Dorsolateral prefrontal cortex (tissue), 122 donors: ENCODE measurements at places on chromosomes 5 and 9.
A peak's percentile ranks its signal among the peaks of the same experiment; 100 is the strongest.

DNA sequence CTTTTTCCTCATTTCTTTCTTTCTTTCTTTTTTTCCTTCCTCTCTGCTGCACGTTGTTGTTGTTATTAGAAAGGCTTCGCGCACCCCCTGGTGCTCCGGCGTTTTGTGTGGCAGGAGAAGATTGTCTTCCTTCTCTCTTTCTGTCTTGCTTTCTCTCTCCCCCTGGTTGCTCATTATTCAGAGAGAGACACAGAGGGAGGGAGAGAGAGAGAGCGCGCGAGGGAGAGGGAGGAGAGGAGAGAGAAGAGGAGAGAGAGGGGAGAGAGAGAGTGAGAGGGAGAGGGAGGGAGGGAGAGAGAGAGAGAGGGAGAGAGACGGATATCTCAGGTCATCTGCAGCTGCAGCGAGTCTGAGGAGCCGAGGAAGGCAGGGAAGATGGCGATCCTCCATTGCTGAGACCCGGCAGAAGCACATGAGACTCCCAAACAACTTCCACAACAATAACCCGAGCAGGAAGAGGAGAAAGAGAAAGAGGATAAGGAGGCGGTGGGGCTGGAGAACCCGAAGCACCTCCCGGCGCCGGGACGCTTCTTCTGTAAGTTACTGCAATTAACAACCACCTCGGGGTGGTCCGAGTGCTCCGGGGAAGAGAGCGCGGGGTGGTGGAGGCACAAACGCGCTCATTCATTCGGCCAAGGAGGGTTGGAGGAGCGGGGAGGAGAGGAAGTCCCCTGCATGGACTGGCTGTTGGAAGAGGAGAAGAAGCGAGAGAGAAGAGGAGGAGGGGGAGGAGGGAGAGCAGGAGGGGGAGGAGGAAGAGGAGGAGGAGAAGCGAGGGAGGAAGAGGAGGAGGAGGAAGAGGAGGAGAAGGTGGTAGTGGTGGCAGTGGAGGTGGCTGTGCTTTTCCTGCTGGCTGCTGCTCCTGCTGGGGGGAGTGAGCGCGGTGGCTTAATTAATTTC, at the start of gene ZNF462:
TSS of gene ZNF462 (plus strand) at position 346 of the 900 bp plus-strand sequence. CDS start 60,218 bp downstream, outside the sequence.
- peak; percentile 55 for DNase-seq

DNA sequence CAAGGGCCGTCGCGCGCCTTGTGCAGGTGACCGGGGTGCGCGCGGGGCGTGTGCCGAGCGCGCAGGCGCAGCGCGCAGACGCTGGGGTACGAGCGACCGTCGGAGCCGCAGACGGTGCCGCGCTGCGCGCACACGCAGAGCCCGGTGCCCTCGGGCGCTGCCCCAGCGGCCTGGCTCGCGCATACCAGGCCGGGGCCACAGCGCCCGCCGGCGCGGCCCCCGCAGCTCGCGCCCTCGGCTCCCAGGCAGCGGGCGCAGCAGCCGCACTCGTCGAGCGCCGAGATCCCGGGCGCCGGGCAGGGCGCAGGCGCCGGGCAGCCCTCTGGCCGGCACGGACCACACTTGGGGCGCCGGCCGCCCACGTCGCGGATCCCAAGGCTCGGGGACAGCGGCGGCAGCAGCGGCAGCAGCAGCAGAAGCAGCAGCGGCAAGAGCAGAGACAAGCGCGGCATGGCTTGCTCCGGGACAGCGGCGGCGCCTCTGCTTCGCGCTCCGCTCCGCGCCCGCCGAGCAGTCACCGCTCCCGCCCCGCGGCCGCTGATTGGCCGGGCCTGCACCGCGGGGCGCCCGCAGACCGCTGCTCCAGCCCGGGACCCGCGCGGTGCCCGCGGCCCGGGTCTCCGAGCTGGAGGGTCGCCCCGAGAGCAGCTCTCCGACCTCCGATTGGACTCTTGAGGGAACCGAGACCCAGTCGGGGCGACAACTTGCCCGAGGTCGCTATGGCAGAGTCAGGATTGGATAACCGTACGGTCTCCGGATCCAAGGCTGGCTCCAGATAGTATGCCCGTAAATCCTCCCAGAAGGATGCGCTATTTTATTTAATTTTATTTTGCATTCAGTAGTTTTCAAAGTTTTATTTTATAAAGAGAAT, at the start of gene IGFBPL1:
TSS of gene IGFBPL1 (minus strand) at position 482 of the 871 bp plus-strand sequence. CDS start at position 452, 30 bp downstream.
- no peak for DNase-seq

- no peak for DNase-seq
Observed at GRCh38 chr5:76960004-76960625, 7.3 kb downstream of the CRHBP start.

- no peak for DNase-seq
Observed at GRCh38 chr5:91206734-91207133, 176.4 kb downstream of the ARRDC3 start.

DNA sequence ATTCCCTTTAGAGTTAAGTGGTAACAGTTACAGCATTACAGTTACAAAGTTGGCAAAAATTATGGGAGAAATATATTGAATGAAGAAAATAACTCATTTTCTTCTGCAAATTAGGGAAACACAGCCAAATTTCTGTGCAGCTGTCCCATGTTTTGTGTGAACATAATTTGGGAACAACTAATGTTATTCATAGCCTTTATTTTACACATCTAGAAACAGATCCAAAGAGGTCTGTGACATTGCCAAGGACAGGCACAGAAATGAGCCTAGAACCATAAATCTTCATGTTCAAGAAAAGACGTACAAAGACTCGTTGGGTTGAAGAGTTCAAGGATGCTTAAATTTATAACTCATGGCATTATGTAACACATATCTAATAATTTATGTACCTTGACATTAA, 114.1 kb upstream of the TXNDC8 start:
- DNase-seq = no peak

DNA sequence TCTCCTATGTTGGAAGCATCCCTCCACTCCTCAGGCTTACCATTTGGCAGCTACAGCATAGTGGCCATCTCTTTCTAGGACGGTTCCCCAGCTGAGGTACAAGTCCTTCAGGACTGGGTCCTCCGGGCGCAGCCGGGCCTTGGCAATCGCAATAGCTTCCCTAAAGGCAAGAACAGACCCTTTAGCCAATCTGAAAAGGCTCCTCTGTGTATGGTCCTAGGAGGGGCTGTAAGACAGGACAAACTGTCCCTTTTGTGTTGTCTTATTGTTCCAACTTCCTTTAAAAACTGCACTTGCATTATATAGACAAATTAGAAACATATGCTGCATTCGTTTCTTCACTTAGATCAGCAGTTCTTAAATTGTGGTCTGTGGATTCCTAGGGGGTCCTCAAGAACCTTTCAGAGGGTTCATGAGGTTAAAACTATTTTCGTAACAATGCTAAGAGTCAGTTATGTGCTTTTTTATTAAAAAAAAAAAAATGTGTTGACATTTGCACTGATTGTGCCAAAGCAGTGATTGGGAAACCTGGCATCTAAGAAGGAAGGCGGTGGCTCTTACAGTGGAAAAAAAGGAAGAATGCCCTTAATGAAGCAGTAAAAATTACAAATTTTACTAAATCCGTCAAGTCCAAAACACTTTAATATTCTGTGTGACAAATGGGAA, 38.7 kb downstream of the GEMIN5 start:
- DNase-seq = no peak

DNA sequence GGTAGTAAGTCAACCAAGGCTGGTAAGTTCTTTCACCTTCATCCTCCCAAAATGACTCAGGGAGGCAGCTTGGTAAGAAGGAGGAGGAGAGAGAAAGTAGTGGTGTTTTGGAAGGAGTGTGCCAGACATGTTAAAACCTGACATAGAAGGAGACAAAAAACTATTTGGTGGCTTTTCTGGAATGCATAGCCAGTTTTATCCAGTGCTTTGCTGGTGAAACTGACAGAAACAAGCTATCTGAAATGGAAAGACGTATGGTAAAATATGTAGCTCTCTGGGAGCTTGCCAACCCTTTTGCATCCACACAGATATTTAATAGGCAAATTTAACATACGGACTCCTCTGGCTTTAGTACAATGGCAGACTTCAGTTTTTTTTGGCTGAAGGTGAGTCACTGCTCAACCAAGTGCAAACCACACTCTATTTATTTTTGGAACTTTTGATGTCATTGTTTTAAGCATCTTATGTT, 45.4 kb downstream of the RAB14 start:
- DNase-seq = no peak

DNA sequence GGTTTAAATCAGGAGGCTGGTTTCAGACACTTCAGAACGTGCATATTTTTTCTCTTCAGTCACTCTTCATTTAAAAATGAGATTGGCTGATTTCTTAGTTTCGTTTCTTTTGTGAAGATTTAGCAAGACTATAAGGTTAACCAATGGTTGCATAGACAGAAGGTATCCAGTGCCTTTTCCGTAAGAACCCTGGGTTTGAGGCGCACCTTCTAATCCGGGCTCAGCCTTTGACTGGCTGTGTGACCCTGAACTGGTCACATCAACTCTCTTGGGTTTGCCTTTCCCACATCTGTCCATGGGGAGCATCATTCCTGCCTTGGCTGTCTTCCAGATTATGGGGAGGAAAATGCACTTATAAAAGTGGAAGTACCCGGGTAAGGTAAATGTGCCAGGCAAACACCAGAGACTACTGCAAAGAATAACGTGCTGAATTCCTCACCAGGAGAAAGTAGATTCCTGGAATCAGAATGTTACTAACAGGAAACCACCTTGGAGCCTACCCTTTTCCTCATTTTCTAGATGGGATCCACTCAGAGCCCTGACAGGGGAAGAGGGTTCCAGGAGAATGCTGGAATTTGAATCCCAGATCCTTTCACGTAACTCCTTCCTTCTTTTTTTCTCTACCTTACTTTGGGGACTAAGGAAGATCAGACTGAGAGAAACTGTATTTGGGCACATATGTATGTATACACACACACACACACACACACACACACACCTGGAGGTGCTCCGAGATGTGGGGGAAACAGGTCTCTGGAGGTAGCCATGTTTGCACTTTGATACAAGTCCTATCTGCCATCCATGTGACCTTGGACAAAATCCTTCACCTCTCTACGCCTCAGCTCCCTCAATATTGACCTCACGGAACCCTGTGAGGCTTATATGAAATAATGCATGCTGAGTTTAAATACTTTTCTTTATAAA, 6.8 kb downstream of the HAND1 start:
- DNase-seq = no peak

GRCh38 chr5:148978370-148979082, 84.3 kb downstream of the SH3TC2 start:
- no peak for DNase-seq

GRCh38 chr5:174750711-174751110, 26.3 kb downstream of the MSX2 start:
- DNase-seq = no peak

DNA sequence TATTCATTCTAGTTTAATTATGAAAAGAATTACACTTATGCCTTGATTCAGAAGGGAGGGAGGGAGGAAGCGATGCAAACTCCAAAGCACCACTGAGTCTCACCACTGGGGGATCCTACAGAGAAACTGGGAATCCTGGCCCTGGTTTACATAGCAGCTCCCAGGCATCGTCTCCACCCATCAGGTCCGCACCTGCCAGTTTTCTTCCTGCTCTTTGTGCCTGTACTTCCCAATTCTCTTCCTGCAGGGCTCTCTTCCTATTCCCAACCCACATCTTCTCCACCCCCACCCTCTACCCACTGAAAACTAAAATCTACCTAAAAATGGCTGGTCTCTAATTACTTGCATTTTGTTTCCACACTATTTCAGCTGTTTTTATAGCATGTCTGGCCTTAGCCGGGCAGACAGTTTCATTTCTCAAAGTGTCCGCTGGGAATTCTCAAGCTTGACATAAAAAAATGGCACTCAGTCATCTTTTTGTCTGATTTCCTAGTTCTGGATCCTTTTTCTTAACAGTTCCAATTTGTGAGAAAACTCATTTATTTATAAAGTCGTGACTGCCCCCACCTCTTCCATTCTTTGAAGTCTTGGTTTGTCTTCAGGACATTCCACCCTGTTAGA, 1.6 kb upstream of the TNIP1 start:
- no peak for DNase-seq

GRCh38 chr5:2658881-2659470, 92.5 kb downstream of the IRX2 start:
- no peak for DNase-seq

DNA sequence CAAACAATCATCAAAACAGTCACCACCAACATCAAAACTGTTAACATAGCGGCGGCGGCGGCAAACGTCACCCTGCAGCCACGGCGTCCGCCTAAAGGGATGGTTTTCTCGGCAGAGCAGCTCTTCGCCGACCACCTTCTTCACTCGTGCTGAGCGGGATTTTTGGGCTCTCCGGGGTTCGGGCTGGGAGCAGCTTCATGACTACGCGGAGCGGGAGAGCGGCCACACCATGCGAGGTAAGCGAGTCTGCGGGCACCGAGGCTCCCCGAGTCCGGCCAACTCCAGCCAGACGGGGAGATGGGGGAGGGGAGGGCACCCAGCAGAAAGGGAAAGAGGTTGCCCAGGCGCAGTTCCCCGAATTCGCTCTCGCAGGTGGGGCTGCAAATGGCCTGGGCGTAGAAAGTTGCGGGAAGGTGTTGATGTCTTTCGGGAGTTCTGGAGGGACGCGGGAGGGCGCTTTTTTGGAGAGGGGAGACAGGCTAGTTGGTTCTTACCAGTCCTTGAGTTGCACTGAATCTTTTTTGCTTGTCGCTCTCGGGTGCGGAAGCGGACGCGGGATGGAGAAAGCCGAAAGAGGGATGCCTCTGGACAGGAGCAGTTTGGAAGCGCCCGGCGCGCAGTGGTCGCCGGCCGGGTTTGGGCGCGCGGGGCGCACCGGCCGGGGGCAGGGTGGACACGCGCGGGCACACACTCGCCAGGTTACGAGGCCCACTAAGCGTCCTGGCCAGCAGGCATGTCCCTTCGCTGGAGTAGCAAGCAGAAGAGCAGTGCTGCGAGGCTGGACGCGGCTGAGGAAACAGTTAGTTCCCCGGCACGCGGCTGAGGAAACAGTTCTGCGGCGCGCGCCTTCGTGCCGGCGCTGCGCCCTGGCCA, 849 bp downstream of the RORB start:
- DNase-seq = peak; percentile 50

DNA sequence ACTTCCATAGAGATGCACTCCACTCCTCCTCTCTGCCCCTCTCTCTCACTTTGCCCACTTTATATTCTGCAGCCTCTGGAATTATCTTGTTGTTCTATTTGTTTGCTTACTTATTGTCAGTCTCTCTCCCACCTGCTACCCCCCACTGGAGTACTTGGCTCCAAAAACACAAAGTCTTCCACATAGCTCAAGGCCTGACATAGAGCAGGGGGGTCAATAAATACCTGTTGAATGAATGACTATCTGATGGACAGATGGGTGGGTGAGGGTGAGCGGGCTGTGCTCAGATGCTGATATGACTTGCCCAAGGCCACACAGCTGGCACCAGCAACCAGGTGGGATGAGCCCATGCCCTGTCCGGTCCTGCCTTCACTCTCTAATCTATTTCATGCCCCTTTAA, 13.4 kb upstream of the UNC5A start:
- DNase-seq = no peak

GRCh38 chr5:34915856-34916192, 313 bp downstream of the BRIX1 start:
- DNase-seq = no peak
